ENCODE measurements at places on chromosomes 5 and 9.

GRCh38 chr9:13424204-13424603 is 144.7 kb upstream of the MPDZ start:
- no peak for DNase-seq

DNA sequence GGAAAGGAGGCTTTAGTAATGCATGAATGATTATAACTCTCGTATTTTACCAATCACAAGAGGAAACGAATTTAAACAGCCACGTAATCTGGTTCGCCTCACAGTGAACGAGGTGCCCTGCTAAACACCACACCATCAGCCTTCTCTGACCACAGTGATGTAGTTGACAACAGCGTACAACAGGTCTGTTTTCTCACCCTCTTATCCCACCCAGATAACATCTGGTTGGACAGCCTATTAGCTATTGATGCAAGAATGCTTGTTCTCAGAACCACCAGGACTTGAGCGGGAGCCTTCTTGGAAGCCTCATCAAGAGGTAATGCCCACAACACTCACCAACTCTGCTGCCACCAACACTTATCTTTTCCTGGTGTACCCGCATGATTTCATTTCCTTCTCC is 23.3 kb downstream of the SLC1A3 start:
- DNase-seq = no peak

DNA sequence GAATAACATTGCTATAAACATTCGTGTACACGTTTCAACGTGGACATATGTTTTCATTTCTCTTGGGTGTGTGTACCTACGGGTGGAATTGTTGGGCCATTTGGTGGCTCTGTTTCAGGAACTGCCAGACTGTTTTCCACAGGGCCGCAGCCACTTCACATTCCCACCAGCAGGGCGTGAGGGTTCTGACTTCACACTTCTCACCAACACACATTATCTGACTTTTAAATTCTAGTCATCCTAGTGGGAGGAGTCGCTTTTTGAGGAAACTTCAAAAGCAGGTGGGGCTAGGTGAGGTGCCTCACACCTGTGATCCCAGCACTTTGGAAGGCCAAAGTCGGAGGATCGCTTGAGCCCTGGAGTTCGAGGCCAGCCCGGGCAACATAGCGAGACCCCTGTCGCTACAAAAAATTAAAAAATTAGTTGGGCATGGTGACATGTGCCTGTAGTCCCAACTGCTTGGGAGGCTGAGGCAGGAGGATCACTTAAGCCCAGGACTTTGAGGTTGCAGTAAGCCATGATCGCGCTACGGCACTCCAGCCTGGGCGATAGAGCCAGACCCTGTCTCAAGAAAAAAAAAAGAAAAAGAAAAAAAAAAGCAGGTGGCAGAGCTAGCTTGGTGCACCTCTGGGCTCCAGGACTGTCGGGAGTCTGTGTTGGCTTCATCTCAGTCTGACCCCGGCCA is 28.5 kb downstream of the TSPAN17 start:
- peak; percentile 72 for DNase-seq

DNA sequence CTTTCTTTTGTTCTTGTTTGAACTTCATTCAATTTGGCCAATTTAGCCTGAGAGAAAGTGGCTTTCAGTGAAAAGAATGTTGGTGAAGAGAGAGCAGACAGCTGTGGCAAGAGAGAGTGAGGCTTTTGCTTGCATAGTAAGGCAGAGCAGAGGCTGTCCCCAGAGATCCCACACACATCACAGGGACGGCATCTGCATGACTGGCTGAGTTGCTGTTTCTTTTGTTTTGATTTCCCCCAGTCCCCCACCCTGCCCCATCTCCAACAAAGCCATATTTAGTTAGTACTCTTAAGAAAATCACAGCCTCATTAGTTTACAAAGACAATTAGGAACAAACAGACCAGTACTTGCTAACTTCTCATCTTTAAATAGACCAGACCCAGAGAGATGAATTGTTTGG is 363.9 kb upstream of the SEMA6A start:
- peak; percentile 48 for DNase-seq

DNA sequence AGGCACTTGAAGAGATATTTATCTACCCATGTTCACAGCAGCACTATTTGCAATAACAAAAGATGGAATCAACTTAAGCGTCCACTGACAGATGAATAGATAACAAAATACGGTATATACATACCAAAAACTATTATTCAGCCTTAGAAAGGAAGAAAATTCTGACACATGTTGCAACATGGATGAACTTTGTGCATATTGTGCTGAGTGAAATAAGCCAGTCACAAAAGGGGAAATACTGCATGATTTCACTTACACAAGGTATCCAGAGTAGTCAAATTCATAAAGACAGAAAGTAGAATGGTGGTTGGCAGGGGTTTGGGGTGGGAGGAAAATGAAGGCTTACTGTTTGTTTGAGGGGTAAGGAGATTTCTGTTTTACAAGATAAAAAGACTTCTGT is 66.0 kb downstream of the FBN2 start:
- DNase-seq = no peak

DNA sequence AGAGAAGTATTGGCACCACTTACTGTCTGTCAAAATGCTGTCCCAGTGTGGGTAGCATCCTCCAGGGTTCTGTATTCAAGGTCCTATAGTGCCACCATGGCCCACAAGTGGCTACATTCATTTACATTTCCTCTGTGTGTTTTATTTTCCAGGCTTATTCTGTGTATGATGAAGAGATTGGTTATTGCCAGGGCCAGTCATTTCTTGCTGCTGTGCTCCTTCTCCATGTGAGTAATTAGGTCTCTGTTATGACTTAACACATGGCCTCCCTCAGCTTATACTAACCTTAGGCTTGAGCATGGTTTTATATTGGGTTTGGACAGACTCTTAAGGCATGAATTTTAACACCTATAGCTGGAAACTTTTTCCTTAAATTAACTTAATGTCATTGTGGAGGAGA is 36.7 kb downstream of the GPR21 start:
- no peak for DNase-seq

All from WTC11 (cell line).